ENCODE measurements at places on chromosomes 2 and 18.

DNA sequence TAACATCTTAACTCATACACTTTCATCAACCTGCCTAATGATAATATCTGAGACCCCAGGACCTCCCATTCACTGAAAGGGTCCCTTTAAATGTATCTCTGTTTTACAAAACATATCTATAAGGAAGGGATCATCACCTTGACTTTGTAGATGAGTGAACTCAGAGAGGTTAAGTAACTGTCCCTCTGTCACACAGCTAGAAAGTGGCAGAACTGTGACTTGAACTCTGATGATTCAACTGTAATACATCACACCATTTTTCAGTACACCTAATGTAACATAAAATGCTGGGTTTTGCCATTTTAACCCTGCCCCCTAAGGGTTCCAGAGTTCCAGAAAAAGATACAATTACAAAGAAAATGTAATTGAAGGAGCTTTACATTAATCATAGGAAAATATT is 234.6 kb downstream of the ZEB2 start:
- DNase-seq: no peak

DNA sequence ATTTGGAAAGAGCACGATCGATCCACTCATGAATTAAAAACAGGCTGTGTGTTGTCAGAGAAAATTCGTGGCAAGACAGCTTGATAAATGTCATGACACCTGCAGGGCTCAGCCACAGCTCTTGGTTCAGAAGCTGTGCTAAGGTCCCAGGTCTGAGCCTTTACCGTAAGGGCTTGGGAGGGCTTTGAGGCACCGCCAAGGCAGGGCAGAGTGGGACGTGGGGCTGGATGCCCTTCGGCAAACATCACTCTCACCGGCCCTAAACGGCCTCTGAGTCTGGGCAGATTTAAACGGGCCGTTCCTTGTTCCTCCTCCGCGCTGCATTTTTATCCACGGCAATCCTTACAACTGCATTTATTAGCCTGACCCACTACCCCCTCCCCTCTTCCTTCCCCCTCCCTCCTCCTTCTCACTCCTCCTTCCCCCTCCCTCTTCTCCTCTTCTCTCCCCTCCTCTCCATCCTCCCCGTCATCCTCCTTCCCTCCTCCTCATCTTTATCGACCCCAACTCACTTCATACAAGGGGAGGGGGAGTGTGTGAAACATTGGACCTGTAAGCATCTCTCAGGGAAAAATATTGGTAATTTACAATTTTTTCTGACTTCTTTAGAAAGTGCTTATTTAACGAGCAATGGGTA is 33.9 kb downstream of the MBP start:
- DNase-seq: no peak

DNA sequence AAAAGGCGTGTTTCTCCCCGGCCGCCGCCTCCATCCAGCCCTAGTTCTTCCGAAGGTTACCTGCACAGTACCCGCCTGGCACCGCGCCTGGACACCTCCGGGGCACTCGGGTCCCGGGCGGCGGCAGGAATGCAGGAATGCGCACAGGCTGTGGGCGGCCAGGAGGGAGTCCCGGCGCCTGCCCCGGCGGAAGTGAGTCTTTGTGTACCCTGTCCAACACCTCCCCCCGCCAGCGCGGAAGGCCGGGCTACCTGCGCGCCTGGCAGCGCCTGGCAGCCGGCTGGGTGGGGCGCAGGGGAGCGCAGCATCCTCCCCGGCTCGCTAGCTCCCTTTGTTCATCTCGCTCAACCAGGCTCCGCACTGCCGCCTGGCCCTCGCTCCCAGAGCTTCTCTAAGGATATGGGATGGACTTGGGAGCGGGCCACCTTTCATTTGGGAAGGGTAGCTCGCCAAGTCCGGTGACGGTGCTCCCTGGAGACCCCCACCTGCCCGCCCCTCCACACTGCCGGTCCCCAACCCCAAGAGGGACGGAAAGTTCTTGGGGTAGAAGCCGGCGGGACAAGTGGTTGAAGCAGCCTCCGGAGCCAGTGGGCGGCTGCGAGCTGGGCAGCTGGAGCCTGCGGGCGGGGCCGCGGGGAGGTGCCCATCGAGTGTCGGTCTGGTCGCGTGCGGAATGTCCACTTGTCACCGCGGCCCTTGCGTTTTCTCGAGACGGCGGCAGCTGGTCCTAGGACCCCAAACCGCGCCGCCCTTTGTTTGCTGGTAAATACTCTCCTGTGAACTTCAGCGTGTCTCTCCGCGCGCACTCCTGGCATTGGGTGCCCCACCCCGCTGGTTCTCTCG is 1.2 kb upstream of the ST6GAL2 start:
- DNase-seq: peak; percentile 65

GRCh38 chr2:238655974-238656722 is 191.7 kb upstream of the TWIST2 start:
- DNase-seq: no peak

GRCh38 chr18:79931475-79931874 is 20.0 kb downstream of the SLC66A2 start:
- DNase-seq: no peak

GRCh38 chr2:29223851-29224692 is 108.9 kb downstream of the CLIP4 start:
- DNase-seq: no peak

DNA sequence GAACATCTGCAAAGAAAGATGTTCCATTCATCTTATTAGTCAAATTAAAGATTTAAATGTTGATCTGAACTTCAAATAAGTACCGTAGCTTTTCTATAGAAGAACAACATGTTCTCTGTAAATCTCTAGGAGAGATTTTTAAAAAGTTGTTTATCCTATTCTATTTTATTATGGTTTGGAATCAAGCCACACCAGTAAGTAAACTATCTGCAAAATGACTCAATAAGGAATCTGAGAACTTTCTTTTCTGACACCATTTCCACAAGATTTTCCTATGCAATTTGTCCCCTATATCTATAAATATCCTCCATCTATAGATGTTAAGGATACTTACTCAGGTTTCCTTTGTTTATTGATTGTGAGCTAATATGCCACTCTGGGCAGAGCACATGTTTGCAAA is 736.6 kb downstream of the CBLN2 start:
- DNase-seq: no peak

DNA sequence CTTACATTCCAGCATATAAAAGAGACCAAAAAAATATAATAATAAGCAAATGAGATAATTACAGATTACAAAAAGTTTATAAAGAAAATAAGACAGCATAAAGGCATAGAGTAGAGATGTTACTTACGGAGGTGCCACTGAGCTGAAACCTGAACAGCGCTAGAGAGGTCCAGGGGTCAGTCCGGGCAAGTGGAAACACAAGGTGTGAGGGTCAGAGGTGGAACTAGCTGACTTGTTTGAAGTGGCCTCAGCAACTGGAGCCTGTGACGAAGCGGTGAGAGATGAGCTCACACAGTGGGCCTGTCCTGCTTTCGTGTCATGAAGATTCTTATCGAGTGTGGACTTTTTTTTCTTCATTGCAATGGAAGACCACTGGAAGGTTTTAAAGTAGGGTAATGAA is 288.3 kb upstream of the TANK start:
- no peak for DNase-seq

DNA sequence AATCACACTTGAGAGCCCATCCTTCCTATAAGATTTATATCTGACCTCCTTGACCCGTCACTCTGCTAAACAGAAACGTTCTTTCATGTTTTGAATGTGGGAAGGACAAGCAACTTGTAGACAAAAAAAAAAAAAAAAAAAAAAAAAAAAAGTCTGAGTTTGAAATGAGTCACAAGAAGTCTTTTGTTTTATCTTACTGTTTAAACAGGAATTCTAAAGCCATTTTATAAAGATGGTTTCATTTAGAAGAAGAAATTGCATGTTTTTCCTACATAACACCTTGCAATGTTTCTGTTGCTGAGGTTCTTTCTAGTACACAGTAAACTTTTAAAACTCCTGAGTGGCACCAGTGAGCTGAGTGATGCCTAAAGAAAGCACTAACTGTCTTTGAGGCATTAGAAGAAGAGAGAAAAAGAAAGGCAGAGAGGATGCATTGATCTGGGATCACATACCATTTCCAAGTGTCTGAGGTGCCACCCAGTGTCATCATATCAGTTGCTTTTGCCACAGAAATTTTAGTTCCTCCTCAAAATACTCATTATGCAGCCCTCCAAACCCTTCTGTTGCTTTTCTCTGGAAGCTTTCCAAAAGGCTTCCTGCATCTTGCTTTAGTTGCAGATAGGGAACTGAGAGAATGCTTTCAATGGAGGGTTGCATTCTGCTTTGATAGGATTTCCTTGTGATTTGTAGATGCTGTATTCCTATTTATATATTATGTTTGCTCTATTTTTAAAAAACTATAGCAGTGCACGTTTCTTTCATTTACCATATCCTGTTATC is 69.1 kb downstream of the ACVR2A start:
- no peak for DNase-seq

DNA sequence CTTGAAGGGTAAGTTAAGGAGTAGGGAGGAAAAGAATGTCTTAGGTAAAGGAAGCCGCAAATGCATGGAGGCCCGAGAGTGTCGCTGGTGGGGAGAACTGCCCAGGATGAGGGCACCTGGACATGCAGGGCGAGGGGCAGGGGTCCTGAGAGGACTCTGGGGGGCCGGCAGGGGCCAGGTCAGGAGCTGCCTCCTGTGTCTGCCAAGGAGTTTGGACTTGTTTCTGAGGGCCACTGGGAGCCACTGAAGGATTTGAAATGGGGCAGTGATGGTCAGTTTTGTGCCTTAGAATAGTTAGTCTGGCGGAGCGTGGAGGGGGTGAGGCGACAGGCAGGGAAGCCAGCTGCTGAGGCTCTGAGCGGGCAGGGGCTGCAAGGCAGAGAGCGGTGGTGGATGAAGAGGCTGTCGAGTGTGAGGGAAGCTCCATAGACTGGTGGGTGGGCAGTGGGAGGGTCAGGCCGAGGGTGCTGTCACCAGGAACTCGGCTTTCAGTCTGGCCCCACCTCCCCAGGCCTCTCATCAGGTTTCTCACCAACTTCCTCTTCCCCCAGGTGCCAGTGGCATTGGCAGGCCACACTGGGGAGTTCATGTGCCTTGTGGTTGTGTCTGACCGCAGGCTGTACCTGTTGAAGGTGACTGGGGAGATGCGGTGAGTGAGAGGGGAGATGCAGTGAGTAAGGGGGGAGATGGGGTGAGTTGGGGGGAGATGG is 14.7 kb upstream of the SLC4A3 start:
- no peak for DNase-seq

GRCh38 chr2:122519366-122519765 is 763.9 kb downstream of the TSN start:
- no peak for DNase-seq

DNA sequence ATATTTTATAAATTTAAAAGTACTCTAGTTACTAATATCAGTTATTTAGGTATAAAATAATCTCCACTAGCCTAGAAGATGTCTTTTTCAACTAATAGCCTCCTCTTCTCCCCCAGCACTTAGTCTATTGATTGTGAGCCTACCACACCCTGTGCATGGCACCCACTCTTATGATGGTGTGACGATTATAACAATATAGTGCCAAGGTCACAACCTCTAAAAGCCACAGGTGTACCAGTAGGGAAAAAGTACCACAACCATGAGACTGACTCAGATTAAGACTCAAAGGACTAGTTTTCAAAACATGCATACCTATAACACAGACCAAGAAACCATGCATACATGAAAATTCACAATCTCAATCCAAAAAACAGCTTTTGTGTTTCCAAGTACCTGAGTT is 27.6 kb downstream of the THADA start:
- no peak for DNase-seq

GRCh38 chr2:159903443-159904126 is 105.6 kb upstream of the CD302 start:
- DNase-seq: no peak
